ENCODE measurements at places on chromosomes 1 and 21.

DNA sequence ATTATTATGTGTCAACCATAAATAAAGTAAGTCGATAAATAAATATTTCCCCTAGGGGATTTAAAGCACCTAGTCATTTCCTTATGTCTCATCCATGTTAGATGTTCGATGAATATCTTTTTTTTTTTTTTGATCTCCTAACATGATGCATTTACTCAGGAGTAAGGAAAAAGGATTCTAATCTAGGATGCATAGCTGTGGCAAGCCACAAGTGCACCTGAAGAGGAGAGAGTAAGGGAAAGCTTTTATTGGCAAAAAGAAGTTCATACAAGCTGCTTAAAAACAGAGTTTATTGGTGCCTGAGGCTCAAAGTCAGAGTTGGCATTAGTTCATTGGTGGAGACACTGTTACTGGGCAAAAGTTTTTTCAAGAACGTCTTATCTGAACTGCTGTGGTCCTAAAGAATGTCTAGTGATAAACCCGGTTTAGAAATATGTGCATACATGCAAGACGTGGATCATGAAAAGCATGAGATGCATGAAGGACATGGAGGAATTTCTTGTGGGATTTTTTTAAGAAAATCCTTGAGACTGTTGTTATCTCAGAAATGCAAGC, 51.7 kb downstream of the SWT1 start:
- DNase-seq: no peak

- DNase-seq: no peak
Observed at GRCh38 chr1:15156807-15157380, 3.3 kb downstream of the TMEM51 start.

DNA sequence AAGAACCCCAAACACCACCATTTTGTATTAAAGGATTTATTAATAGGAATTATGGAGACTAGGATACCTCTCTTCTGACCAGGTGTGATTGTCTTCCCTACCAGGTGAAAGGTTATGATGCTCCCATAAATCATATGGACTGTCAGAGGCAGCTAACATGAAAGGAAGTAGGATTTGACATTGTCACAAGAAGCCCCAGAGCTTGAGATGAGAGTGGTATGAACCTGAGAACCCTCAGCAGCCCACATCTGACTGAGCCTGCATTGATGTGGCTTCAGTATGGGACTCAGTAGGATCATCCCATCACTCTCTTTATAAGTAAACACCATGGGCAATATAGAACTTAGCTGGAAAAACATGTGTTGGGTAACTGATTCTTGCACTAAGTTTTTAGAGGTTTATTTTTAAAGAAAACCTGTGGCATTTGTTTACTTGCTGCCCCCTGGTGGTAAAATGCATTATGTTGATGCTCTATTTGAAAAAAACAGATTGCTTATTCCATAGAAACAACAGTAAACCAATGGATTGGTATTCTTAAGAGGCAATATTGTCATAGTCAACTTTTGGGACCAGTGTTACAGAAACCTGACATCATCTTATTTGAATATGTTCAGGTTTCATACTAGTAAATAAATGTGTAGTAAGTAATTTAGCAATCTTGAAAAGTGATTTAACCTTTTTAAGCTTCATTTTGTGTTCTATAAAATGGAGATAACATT, 16.6 kb upstream of the CACYBP start:
- DNase-seq: no peak

GRCh38 chr1:25631750-25632485, 15.3 kb downstream of the MAN1C1 start:
- no peak for DNase-seq

DNA sequence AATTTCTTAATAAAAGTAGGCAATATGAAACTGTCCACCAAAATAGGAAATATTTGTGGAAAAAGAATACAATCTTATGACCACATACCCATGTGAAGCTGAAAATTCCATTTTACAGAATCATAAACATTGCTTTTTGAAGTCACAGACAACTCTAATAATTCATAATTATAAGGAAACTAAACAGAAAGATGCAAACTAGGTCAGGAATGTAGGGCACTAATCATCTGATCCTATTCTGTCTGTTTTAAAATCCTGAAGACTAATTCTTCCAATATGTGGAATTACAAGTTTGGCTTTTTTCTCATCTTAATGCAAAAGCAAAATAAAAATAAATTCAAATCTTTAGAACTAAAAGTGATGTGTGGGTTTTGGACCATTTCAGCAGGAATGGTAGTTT, 528.6 kb downstream of the LTN1 start:
- no peak for DNase-seq

DNA sequence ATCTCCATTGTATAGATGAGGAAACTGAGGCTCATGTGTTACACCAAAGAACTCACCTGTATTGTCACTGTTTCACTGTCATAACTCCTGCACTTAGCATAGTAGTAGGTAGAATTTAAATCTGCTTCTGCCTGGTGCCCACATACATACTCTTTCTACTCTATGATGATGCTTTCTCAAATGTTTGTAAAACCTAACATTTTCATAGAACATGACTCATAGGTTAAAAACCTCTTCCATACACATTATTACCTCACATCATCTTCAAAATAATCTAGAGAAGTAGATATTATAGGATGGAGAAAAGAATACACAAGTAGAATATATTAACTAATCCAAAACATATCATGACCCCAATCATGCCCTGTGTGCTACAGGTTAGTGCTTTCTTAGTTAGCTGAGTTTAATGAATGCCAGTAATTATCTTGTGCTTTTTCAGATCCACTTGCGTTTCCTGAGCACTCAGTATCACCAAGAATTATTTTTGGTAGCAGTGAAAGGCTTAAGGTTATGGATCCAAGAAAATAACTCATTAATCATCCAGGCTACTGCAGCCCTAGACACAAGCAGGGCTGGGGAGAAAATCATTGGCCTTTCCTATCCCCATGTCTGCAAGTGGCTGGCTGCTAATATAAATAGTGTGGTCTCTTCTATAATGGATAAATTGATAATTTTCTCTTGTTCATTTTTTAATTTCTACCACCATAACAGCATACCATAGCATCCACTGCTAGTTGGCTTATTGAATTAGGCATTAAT, 156.9 kb downstream of the LRRC40 start:
- no peak for DNase-seq

GRCh38 chr1:10057343-10057742, 24.6 kb downstream of the UBE4B start:
- no peak for DNase-seq

- no peak for DNase-seq
Observed at GRCh38 chr1:93808871-93809270, 70.1 kb downstream of the DNTTIP2 start.

- no peak for DNase-seq
Observed at GRCh38 chr1:64019818-64020217, 183.6 kb upstream of the UBE2U start.

GRCh38 chr1:12629511-12629956, 11.5 kb upstream of the DHRS3 start:
- no peak for DNase-seq

- no peak for DNase-seq
Observed at GRCh38 chr1:170377440-170377839, 154.5 kb upstream of the GORAB start.

DNA sequence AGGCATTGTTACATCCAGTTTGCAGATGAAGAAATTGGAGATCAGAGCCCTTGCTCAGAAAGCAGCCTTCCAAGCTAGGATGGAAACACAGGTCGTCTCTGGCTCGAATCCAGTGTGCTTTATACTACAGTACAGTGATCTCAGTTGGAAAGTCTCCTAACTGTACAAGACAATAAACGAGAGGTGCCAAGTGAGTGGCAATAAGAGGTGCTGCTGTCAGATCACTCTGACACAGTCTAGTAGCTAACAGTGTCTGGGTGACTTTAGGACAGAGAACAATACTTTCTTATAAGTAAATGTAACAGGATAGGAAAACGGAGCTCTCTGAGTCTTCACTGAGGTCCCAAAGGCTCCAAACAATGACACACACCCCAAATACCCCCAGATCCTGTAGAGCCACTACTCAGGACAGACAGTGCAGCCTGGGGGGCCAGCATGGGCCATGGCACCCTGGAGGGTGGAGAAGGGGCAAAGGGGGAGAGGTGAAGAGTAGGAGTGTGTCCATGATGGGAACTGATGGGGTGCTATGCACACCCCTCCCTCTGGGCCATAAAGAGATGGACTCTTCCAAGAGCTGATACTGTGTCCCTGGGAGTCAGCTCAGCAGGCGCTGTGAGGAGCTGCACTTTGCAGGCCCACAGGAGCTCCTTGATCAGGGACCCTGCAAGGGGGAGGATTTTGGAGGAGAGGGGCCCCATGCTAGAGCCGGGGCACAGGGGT, 3.3 kb downstream of the SH3BGR start:
- DNase-seq: no peak

DNA sequence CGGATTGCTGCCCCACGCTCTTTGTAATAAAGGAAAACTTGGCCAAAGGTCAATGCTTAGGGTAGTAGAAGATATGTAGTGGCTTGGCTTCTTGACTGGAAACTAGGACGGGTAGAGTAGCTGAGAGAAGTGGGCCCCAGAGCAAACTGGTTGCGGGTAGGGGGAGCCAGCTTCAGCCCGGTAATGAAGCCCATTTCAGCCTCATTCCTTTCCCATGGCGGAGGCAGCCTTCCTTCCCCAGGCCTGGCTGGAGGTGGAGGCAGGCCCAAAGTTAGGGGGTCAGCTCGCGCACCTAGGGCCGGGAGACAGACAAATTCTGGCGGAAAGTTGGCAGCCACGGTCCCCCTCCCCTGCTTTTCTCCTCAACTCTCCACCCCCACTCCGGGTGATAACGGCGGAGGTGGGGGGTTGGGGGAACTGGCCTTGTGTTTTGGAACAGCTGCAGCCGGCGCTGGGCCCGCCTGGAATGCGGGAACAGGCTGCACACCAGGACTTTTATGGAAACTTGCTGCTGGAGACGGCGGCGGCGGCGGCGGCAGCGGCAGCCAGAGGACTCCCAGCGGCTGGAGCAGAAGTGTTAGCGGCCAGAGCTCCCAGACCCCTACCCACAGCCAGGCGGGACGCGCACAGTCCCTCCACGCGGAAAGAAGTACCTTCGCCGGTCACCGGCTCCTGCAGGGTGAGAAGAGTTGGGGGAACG, at the start of gene NEXN:
Gene NEXN, plus strand, starts transcription at position 544 of the 700 bp plus-strand sequence. CDS start 27,483 bp downstream, outside the sequence.
- DNase-seq: peak; percentile 53

- no peak for DNase-seq
Observed at GRCh38 chr1:71785000-71785399, 497.3 kb downstream of the NEGR1 start.

DNA sequence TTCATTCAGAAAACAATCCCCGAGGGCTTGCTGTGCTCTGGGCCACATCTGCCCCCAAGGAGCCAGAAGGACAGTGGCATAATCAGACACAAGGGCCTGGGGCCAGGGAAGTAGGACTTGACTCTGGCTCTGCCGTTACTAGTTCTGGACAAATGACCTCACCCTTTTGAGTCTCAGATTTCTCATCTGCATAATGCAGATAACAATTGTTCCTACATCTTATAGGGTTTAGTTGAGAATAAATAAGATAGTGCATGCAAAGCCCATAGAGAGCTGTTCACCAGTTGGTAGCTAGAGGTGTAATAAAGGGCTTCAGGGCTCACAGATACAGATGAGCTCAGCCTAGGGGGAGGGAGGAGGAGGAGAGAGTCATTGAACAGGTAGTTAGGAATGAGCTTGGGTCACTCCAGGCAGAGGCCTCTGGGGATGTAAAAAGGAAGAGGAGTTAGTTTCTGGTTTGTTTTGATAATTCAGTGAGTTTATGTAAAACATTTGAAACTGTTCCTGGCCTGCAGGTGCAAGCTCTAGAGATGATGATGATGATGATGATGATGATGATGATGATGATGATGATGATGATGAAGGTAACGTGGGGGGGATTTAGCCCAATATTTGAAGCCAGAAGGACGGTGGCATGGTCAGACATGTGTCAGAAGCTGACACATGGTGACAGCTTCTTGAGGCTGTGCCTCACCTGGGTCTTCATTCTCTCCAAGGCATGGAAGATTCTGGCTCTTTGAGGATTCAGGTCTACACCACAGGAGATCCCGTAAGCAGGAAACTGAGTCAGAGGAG, 858 bp downstream of the LACTBL1 start:
- DNase-seq: no peak

- DNase-seq: no peak
Observed at GRCh38 chr1:230913496-230913895, 45.2 kb upstream of the C1orf198 start.

- no peak for DNase-seq
Observed at GRCh38 chr1:37156646-37157045, 122.3 kb upstream of the GRIK3 start.

GRCh38 chr1:29527314-29528004, 291.1 kb downstream of the PTPRU start:
- no peak for DNase-seq

DNA sequence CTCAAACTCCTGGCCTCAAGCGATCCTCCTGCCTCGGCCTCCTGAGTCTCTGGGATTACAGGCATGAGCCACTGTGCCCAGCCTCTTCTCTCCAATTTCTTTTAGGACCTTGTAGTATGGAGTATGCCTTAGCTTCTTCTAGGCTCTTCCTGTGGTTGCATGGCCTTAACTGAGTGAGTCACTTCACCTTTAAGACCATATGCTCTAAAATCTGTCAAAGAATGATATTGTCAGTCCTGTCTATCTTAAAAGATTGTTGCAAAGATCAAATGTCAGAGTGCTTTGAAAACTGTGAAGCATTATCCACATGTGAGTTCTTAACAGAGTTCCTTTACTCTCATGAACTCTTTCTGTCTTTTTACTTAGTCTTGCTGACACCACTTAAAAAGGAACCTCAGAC, 37.2 kb downstream of the ATP2B4 start:
- no peak for DNase-seq

- DNase-seq: no peak
Observed at GRCh38 chr1:153389973-153390879, 647 bp downstream of the S100A8 start.

DNA sequence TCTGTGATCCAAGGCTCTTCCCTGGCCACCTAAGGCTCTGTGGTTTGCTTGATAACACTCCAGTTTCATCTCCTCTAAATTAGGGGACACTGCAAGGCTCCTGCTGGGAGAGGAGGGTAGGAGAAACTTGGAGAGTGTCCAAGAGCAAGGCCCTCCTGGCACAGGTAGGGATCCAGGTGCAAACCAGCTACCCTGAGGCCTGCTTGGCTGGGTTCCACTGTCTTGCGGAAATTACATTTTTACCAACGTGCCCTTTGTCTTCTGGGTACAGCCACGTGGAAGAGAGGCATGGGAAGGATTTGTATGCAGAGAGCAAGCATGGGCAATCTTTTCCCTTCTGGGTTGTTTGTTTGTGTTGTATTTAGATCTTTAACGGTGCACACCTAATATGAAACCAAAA, 132.5 kb downstream of the PRDM2 start:
- no peak for DNase-seq

GRCh38 chr1:119727991-119728390, 16.3 kb downstream of the PHGDH start:
- no peak for DNase-seq

DNA sequence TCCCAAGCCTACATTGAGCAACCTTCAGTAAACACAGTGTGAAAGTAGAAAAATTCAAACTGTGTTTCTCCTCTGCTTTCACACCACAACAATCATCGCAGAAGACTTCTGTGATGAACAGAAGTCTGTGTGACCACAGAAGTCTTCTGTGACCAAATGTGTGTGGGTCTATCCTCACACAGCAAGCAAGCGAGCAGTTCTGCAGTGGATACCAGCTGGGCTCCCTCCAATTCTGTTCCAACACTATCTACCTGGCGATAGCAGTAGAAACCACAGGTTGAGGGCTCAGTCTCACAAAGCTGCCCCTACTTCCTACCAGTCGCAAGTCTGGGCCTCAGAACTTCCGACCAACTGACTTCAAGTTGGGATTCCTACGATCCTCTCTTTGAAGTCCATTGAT, 21.0 kb upstream of the RAP1A start:
- DNase-seq: no peak

Data from right lobe of liver (tissue), 6 donors.